Epithelial cell of proximal tubule (primary cell): ENCODE measurements at places on chromosomes 2 and 18. TPM values are rescaled to one million over a fixed set of nuclear protein-coding genes. Genes with fewer than 3 reads are reported as not detected.
A peak's percentile ranks its signal among the peaks of the same experiment; 100 is the strongest.

DNA sequence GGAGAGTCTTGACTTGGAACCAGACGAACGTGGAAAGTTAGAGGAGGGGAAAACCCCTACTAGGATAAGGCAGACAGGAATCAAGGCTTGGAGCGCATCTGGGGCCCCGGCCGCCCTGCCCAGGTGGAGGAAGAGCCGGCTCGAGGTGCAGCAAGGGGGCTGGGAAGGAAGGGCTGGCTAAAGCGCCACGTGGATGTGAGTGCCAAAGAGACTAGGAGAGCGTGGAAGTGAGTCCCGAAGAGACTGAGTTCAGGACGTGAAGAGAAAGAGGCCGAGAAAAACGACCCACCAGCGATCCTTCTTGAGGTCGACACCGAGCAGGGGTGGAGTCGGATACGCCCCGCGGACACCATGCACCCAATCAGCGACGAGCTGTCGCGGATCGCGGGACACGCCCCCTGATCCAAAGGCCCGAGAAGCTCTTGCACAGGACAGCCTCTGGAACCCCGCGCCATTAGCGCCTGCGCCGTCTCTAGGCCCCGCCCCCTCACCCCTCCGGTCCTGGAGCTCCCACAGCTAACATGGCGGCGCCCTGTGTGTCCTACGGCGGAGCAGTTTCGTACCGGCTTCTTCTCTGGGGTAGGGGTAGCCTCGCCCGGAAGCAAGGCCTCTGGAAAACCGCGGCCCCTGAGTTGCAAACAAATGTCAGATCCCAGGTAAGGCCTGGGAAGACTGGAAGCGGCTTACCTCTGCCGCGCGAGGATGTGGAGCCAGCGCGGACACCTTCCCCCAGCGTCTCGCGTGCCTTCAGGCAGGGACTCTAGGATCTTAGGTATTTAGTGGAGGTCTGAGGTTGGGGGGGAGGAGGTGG lies at the start of gene MRPS9:
TSS of gene MRPS9 (plus strand) at position 498 of the 811 bp plus-strand sequence. CDS start at position 522, 24 bp downstream.
- DNase-seq = peak; percentile 69

GRCh38 chr2:205660521-205661124 lies 21.7 kb upstream of the NRP2 start:
- DNase-seq = no peak

DNA sequence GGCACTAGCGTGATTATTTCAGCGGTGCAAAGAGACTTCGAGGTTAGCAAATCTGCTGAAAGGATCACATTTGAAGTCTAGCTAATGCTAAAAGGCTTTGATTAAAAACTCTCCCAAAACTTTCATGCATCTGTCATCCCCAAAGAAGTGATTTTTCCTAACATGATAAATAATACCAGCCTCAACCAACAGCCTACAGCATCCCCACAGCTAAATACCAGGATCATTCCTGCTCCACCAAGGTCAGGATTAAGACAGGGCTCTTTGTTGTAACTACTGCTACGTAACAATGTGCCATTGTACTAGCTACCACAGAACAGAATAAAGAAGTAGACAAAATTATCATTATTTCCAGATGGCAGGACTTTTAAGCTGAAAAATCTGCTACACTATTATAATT lies 1.6 kb downstream of the OR6B3 start:
- DNase-seq = no peak

DNA sequence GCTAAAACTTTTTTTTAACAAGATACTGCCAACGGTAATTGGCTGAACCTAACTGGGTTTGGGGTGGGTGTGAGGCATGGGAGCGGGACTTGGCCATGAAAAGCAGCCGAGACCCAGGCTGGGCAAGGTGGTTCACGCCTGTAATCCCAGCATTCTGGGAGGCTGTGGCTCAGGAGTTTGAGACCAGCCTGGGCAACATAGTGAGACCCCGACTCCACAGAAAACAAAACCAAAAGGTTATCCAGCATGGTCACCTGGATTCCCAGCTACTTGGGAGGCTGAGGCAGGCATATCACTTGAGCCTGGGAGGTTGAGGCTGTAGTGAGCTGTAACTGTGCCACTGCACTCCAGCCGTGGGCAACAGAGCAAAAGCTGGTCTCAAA lies 11.0 kb upstream of the SEMA4C start:
- DNase-seq = no peak

GRCh38 chr2:89825034-89825433 lies 1133.6 kb downstream of the RPIA start:
- no peak for DNase-seq

ANKRD30BL gene
- not detected in 2 replicates for total RNA-seq

GRCh38 chr2:205169012-205169411 lies 513.3 kb upstream of the NRP2 start:
- DNase-seq = no peak
